ENCODE measurements at places on chromosomes 7 and 10.

GRCh38 chr7:128056901-128057300 lies 25.7 kb upstream of the LRRC4 start:
- no peak for DNase-seq

DNA sequence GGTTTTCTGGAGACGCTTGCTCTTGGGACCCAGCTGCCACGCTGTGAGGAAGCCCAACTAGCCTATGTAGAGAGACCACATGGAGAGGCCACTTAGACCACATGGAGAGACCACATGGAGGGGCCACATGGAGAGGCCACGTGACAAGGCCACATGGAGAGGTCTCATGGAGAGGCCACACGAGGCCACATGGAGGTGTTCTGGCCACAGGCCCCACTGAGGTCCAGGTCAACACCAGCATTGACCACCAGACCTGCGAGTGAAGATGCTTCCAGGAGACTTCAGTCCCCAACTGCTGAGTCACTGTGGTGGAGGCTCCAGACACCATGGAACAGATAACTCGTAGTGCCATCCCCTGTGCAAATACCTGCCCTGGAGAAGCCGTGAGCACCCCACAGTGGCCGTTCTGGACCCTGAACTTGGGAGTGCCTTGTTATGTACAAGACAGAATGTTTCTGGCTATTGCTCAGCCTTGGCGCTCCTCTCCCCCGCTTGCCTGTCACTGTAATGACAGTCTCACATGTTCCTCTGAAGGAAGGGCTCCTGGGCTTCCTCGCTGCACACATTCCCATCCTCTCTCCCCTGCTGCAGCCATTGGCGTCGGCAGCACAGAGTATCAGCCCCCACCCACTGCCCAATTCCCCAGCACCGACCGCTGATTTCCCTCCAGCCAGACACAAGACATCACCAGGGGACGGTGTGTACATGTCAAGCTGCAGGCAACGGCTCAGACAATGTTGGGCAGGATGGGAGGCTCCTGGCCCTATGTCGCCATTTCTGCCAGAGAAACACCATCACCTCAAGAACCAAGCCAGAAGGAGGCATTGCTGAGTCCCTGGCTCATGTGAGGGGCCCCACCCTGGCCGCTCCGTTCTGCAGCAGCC lies 49.0 kb upstream of the TNRC18 start:
- DNase-seq, result no peak

GRCh38 chr7:27883696-27884095 lies 143.7 kb downstream of the TAX1BP1 start:
- no peak for DNase-seq

GRCh38 chr7:150481186-150481920 lies 30.9 kb downstream of the GIMAP8 start:
- DNase-seq, result peak; percentile 66

DNA sequence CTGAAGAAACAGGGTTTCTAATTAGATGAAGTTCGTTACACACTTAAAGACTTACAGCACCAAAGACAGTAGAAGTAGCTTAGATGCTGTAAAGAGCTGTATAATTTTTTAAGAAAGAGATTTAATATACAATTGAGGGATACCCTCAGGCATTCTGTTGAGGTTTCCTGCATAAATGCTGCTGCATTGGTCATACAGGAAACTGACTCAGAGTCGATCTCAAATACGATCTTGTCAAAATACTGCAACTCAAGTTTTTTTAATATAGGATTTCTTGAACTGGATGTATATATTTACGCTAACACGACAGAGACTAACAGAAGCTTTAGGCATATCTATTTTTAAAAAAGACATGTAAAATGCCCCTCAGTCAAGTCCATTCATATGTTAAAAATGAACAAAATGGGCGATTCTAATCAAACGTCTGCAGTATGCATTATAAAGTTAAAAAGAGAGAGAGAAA lies 2.4 kb upstream of the ARID5B start:
- peak; percentile 16 for DNase-seq

DNA sequence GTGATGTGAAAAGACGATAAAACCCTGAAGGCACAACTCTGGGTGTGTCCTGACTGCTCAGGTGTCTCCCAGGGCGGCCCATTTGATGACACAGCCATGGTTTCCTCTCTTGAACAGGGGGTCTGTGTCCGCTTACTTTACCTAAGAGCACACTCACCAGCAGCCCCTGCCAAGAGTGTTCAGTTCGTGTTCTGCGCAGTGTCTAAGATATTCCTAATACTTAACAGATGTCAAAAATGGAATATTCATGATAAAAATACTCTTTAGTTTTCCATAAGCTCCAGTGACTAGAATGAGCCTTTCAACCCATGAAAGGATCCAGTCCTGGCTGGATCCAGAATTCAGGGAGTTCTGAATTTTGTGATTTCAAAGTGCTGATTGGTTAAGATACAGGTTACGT lies 492.4 kb downstream of the TNS3 start:
- DNase-seq, result no peak

- DNase-seq, result no peak
Observed at GRCh38 chr10:110694820-110695538, 50.8 kb downstream of the RBM20 start.

DNA sequence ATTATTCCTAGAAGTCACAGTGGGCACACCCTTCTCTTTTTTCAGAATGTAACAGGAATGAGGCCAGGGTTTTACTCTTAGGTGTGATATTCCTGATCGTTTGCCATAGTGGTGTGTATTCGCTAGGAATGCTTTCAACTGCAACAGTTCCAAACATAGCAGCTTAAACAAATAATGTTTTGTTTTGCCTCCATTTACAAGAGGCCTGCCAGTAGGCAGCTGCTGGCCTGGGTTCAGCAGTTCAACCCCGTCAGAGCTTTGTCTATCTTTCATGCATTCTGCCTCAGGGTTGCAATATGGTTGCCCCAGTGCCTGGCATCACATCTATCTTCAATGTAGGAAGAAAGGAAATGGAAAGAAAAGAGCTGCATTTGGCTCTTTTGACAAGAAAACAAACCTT lies 21.7 kb upstream of the RET start:
- no peak for DNase-seq

DNA sequence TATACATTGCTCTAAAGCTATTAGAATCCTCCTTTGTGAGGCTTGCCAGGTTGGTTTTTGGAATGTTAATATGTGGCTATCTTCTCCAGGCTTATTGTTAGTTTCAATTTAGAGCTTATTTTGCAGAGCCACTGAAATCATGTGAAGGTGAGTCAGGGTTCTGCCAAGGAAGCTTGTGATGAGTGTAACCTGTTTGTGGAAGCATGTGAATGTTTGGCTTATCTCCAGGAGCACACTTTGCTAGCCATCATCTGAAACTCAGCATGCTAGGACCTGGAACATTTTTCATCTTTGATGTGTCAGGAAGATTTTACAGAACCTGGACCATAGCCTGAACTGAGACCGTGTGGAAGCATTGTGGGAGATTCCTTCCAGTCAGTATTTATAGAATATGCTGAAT lies 197.3 kb downstream of the PPP1R9A start:
- DNase-seq, result no peak

- no peak for DNase-seq
Observed at GRCh38 chr10:97596101-97597082, 6.9 kb downstream of the C10orf62 start.

DNA sequence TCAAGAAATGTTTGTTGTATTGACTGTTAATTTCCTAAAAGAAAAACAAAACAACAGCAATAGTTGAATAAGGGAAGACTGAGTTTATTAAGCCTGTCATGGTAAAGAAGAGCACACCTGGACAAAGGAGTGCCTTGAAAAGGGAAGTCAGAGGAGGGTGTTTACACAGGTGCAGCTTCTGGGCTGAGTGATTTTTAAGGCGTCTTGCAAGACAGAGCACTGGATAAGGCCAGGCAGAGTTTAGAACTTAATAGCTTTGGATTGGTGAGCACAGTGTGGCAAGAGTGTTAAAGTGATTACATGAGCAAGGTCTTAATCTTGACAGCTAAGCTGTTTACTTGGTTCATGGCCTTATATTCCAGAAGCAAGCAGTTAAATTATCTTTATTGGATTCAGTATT lies 423.2 kb downstream of the CNTNAP2 start:
- no peak for DNase-seq

- no peak for DNase-seq
Observed at GRCh38 chr10:11107948-11108347, 90.3 kb downstream of the CELF2 start.

- DNase-seq, result peak; percentile 71
Observed at GRCh38 chr10:6052247-6053221, 9.6 kb downstream of the IL2RA start.

GRCh38 chr10:111015181-111015580 lies 61.6 kb upstream of the ADRA2A start:
- no peak for DNase-seq

DNA sequence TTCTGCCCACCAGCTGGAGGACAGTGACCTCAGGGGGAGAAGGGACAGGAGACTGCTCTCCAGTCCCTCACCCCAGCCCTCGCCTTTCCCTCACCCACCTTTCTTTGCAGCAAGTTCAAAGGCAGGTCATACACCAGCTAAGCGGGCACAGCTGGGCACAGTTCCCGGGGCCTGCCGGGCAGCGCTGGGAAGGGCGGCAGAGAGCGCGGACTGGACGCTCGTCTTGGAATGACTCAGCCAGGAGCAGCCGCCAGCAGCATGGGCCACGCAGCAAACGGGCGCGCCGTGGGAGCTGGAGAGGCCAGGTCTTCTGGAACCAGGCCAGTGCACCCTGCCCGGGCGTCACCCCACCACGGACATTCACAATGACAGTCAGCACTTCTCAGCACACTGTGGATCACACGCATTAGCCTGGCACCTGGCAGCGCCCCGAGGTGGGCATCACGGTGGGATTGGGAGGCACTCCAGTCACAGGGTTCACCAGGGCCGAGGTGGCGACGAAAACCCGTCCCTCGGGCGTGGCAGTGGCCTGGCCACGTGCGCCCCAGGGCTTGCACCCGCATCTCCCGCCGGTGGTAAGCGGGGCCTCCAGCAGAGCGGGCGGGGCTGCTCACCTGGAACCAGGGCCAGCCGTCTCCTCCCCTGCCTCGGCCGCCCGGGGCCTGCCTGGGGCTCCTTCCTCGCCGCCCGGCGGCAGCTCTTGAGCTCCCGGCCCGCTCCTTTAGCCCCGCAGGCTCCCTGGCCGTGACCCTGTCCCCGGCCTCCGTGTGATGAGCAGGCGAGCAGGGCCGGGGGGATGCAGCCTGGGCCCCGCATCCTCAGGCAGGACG lies 29.0 kb upstream of the WDFY4 start:
- no peak for DNase-seq

GRCh38 chr10:118873738-118874105 lies 119.0 kb upstream of the CACUL1 start:
- no peak for DNase-seq

DNA sequence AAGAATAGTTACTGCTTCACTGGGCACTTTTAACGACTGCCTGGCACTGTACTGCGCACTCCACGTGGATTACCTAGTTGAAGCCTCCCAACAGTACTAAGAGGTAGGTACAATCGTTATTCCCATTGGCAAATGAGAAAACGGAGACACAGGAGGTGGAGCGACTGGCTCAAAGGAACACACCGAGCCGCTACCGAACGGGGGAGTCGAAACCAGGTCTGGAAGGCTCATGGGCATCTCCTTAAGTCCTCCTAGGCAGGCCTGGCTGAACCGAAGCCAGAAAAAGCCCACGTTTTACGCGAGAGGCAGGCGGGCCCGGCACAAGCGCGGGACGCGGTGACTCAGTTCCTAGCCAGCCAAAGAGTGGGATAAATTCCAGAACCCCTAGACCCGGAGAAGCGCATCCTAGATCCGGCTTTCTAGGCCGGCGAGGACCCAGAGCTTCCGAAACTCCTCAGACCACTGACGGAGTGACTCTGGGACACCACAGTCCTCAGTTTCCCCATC lies 472 bp downstream of the PDAP1 start:
- DNase-seq, result no peak

- no peak for DNase-seq
Observed at GRCh38 chr7:52151559-52151958, 835.0 kb upstream of the COBL start.

DNA sequence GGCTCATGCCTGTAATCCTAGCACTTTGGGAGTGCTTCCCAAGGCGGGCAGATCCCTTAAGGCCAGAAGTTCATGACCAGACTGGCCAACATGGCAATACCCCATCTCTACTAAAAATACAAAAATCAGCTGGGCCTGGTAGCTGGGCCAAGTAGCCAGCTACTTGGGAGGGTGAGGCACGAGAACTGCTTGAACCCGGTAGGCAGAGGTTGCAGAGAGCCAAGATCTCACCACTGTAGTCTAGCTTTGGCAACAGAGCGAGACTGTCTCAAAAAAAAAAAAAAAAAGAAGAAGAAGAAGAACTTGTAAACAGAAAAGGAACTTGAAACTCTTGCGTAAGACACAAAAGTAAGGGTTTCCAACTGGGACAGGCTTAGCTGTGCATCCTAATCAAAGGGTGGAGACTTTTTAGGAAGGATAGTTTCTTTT lies 5.6 kb upstream of the IFIT2 start:
- DNase-seq, result no peak

GRCh38 chr10:113982296-113982695 lies 61.4 kb upstream of the ADRB1 start:
- no peak for DNase-seq

- no peak for DNase-seq
Observed at GRCh38 chr7:36070230-36070629, 82.8 kb upstream of the EEPD1 start.

DNA sequence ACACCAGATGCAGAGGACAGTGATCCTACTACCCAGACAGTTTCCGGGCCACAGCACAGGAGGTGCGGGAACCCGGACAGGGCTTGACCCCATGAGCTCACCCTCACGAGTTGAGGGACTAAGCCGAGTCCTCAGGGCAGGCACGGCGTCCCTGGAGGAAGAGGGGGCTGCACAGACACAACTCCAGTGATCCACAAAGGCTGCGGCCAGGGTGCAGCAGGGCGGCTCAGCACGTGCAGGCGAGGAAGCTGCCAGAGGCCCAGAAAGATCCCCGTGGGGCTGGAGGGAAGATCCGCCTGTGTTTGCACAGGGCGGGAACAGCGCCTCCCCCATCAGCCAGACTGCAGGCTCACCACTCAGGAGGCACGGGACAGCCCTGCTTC lies 45.9 kb upstream of the TMEM72 start:
- no peak for DNase-seq

GRCh38 chr10:69335063-69335587 lies 56.8 kb downstream of the HK1 start:
- DNase-seq, result peak; percentile 45

GRCh38 chr7:129949292-129950133 lies 3.2 kb downstream of the UBE2H start:
- DNase-seq, result peak; percentile 11

- no peak for DNase-seq
Observed at GRCh38 chr10:9800571-9800970, 1217.1 kb upstream of the CELF2 start.

GRCh38 chr10:133012573-133013359 lies 70.4 kb upstream of the CFAP46 start:
- no peak for DNase-seq

DNA sequence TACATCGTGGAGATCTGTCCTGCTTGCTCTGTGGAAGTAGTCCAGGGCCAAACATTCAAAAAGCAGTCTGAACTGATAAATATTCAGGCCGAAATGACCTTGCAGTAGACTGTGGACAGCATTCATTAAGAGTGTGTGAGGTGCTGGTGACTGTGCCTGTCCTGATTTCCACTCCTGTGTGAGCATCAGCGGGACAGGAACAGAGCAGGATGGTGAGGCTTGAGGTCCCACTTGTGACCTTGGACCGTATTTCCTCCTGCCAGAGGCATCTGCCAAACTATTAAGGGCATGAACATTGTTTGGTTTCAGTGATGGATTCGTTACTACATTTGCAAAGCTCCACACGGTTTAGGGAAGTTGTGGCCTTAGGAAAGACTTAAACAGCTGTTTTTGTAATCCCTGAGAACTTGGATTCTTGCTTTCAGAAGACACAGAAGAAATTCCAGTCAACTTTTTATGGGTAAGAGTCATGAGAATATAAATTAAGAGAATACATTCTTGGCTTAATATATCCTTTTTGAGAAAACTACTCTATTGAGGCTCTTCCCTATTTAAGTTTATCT lies 32.8 kb downstream of the CCNY start:
- DNase-seq, result no peak
